ENCODE measurements at places on chromosomes 11 and 22.

GRCh38 chr11:86463120-86463519, 88.4 kb downstream of the CCDC81 start:
- H3K4me3 ChIP-seq = no peak overlapping the region
- peaks cover 10% of the 10 kb centered on the region for H3K4me1 ChIP-seq
- no peaks in the 10 kb centered on the region for H3K27me3 ChIP-seq
- H3K36me3 ChIP-seq = no peaks in the 10 kb centered on the region
- no peak overlapping the region for H3K27ac ChIP-seq

DNA sequence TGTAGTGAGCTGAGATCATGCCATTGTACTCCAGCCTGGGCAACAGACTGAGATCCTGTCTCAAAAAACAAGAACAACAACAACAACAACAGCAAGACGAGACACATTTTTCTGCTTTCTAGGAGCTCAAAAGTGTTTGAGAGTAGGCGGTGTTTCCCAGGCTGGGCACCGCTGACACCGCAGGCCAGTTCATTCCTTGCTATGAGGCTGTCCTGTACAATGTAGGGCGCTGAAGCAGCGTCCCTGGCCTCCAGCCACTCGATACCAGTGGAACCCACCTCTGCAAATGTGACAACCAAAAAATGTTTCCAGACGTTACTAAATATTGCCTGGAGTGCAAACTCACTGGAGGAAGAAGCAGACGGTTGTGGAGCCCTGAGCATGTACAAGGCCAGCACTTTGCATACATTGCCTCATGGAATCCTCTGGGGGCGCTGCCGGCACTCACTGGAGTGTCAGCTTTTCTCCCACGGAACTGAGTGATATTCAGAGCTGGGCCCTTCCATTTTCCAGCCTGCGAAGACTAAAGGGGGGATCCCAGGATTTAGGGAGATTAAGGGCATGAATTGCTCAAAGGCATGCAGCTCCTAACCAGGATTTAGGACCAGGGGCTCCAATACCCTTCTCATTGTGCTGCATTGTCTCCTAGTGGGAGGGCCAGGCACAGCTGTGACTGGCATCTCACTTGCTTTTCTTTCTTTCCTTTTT, 5.8 kb upstream of the MIEF1 start:
- H3K27ac ChIP-seq = no peak overlapping the region
- no peaks in the 10 kb centered on the region for H3K36me3 ChIP-seq
- H3K4me1 ChIP-seq = peaks cover 7% of the 10 kb centered on the region
- H3K27me3 ChIP-seq = no peaks in the 10 kb centered on the region
- peak; percentile 73 for DNase-seq

DNA sequence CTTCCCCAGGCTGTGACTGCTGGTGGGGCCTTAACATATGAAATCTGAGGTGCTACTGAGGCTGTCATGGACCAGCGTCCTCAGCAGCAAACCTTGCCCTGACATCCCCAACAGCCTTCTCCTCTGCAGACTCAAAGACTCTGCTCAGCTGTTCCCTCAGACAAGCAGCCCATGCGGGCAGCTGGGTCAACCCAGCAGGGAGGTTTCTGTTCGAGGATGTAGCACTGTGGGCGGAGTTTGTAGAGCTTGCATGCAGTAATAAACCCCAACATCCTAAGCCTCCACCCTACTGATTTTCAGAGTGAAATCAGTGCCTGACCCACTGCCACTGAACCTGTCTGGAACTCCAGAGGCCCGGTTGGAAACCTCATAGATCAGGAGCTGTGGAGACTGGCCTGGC, 88.8 kb upstream of the XKR3 start:
- H3K36me3 ChIP-seq = no peaks in the 10 kb centered on the region
- peaks cover 2% of the 10 kb centered on the region for H3K4me1 ChIP-seq
- no peak overlapping the region for H3K4me3 ChIP-seq
- H3K27me3 ChIP-seq = peaks cover 42% of the 10 kb centered on the region
- DNase-seq = no peak
- no peak overlapping the region for H3K27ac ChIP-seq

DNA sequence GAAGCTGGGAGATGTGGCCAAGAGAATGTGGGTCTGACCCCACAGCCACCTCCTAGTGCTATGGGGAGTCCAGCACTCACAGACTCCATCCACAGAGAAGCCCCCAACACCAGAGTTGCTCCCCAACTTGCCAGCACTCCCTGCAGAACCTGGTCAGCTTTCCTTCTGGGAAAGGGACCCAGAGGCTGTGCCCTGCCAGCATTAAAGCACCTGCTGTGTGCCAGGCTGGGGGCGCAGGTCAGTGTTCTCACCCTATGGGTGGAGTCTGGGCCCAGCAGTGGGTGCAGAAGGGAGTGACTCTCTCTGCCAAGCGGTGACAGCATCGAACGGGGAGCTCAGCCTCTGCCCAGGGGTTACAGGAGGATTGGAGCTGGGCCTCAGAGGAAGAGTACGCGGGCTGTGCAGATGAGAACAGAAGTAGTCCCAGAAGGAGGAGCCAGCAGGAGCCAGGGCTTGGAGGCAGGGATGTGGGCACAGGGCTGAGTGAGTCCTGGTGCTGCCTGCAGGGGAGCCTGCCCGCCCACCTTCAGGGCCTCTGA, 114.4 kb downstream of the MPPED1 start:
- no peak for DNase-seq
- no peak overlapping the region for H3K27ac ChIP-seq
- peaks cover 29% of the 10 kb centered on the region for H3K27me3 ChIP-seq
- H3K4me1 ChIP-seq = peaks cover 2% of the 10 kb centered on the region
- no peaks in the 10 kb centered on the region for H3K36me3 ChIP-seq

DNA sequence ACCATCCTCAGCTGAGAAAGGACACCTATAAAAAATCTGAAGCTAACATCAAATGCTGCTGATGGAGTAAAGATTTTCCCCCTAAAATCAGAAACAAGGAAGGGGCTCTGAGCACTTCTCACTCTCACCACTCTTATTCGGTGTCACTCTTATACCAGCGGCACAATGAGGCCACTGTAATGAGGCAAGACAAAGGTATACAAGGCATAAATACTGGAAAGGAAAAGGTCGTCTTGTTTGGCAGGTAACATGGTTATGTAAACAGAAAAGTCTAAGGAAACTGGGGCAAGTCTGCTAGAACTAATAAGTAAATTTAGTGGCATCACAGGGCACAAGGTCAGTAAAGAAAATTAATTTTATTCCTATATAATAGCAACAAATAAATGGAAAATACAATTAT, 8.1 kb upstream of the MOB2 start:
- H3K4me3 ChIP-seq = no peak overlapping the region
- no peaks in the 10 kb centered on the region for H3K27me3 ChIP-seq
- H3K36me3 ChIP-seq = peaks cover 14% of the 10 kb centered on the region
- H3K4me1 ChIP-seq = peaks cover 61% of the 10 kb centered on the region
- H3K27ac ChIP-seq = no peak overlapping the region
- DNase-seq = no peak

DNA sequence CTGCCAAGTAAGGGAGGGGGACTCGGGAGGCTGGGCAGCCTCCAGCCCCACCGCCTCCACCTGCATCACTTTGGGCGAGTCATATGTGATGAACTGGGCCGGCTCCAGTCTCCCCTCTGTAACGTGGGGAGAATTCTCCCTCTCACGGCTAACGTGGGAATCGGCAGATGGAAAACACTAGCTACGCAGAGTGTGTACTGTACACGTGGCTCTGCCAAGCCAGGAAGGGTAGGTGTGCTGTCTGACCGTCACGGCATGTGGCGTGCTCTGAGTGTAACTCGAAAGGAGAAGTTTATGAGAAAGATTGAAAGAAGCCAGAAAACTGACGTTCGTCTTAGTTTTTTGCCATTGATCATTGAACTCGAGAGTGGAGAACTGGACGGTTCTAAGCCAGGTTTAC, 13.7 kb downstream of the TRMU start:
- no peaks in the 10 kb centered on the region for H3K27me3 ChIP-seq
- no peak for DNase-seq
- H3K27ac ChIP-seq = no peak overlapping the region
- peaks cover 99% of the 10 kb centered on the region for H3K36me3 ChIP-seq

GRCh38 chr11:44226490-44226889, 83.4 kb downstream of the ALX4 start:
- H3K36me3 ChIP-seq = peaks cover 11% of the 10 kb centered on the region
- H3K4me1 ChIP-seq = peaks cover 19% of the 10 kb centered on the region
- H3K27ac ChIP-seq = no peak overlapping the region
- no peak overlapping the region for H3K4me3 ChIP-seq
- no peak for DNase-seq
- no peaks in the 10 kb centered on the region for H3K27me3 ChIP-seq

GRCh38 chr11:126519764-126520734, 164.6 kb downstream of the ST3GAL4 start:
- no peaks in the 10 kb centered on the region for H3K36me3 ChIP-seq
- no peak for DNase-seq
- no peak overlapping the region for H3K27ac ChIP-seq
- H3K4me1 ChIP-seq = no peaks in the 10 kb centered on the region
- H3K4me3 ChIP-seq = no peak overlapping the region
- H3K27me3 ChIP-seq = peaks cover 4% of the 10 kb centered on the region

- H3K27me3 ChIP-seq = no peaks in the 10 kb centered on the region
- H3K36me3 ChIP-seq = no peaks in the 10 kb centered on the region
- no peak overlapping the region for H3K4me3 ChIP-seq
- peak; percentile 25 for DNase-seq
- H3K27ac ChIP-seq = no peak overlapping the region
These were observed 430.4 kb downstream of the TBC1D22A start for GRCh38 chr22:47192651-47193437.

DNA sequence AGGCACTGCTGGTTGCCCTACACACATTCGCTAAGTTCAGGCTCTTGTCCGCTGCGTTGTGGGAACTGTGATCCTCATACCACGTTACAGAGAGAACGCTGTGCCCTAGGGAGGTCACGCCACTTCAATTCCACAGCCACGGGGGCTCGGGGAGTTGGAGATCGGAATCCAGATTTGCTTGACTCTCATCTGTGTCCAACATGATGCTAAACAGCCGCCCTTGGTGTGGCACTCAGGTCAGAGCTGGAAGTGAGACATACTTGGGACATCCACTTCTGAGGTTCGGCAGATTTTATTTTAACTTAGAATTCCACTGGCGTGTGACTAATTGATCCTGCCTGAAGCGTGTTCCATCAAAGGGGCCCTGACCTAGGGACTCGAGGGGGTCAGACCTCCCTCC, 41.7 kb downstream of the RIBC2 start:
- H3K36me3 ChIP-seq = no peaks in the 10 kb centered on the region
- no peak for DNase-seq
- no peaks in the 10 kb centered on the region for H3K4me1 ChIP-seq
- peaks cover 15% of the 10 kb centered on the region for H3K27me3 ChIP-seq
- H3K4me3 ChIP-seq = no peak overlapping the region

GRCh38 chr11:130209954-130210854, 50.6 kb downstream of the ST14 start:
- no peaks in the 10 kb centered on the region for H3K4me1 ChIP-seq
- H3K4me3 ChIP-seq = no peak overlapping the region
- H3K36me3 ChIP-seq = no peaks in the 10 kb centered on the region
- peaks cover 3% of the 10 kb centered on the region for H3K27me3 ChIP-seq
- no peak overlapping the region for H3K27ac ChIP-seq
- peak; percentile 9 for DNase-seq

DNA sequence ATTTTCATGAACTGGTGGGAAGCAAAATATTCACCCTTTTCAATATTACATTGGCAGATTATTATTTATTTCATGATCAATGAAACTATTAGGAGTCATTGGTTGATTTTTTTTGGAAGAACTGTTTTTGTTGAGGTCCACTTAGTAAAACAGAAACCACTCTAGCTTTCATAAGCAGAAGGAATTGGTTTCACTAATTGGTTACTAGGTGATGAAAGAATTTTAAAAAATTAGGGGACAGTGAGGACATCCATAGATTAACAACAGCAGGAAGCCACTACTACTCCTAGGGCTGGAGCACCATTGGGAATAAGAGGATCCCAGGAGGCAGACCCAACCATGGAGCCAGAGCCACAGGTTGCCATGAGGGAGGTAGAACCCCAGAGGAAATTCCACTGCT, 74.4 kb upstream of the KCNA4 start:
- H3K27me3 ChIP-seq = no peaks in the 10 kb centered on the region
- DNase-seq = no peak
- no peaks in the 10 kb centered on the region for H3K4me1 ChIP-seq
- H3K36me3 ChIP-seq = no peaks in the 10 kb centered on the region

- peak; percentile 66 for DNase-seq
- H3K27ac ChIP-seq = peak overlapping the region; percentile 88
- H3K36me3 ChIP-seq = peaks cover 93% of the 10 kb centered on the region
- H3K27me3 ChIP-seq = no peaks in the 10 kb centered on the region
- peaks cover 48% of the 10 kb centered on the region for H3K4me1 ChIP-seq
These were observed 78.9 kb downstream of the FLI1 start for GRCh38 chr11:128772814-128773213.

DNA sequence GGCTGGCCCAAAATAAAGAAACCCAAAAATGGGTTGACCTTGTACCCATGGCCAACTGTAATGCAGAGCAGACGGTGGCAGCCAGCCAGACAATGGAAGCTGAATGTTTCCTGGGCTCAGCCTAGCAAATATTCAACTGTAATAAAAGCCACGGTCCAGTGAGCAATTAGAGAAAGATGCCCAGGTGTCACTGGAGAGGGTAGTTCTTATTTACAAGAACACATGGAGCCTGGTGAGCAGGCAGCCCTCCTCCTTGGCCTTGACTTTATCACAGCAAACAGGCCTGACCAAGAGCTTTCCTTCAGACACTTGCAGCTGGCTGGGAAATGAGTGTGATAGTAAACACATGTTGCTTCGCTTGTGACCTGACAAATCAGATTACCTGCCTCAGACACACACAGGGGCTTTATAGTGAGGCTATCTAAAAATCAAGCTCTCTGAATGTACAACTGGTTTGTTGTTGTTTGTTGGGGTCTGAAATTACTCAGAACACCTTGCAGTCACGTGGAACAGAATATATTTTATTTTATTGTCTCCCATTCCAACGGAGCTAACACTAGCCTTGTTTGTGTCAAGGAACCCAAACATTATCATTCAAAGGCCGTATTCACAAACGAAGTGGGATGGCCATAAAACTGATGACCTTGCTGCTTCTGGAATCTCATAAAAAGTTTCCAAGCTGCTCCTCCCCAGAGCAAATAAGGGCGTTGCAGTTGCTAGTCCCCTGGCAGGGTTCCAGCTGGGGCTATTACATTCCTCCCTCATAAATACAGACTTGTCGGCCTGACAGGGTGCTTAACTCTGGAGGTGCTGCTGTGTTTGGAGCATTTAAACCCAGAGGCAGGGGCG, 161.1 kb downstream of the BBOX1 start:
- DNase-seq = no peak
- H3K4me1 ChIP-seq = no peaks in the 10 kb centered on the region
- no peak overlapping the region for H3K27ac ChIP-seq
- no peaks in the 10 kb centered on the region for H3K36me3 ChIP-seq
- peaks cover 4% of the 10 kb centered on the region for H3K27me3 ChIP-seq
- no peak overlapping the region for H3K4me3 ChIP-seq

DNA sequence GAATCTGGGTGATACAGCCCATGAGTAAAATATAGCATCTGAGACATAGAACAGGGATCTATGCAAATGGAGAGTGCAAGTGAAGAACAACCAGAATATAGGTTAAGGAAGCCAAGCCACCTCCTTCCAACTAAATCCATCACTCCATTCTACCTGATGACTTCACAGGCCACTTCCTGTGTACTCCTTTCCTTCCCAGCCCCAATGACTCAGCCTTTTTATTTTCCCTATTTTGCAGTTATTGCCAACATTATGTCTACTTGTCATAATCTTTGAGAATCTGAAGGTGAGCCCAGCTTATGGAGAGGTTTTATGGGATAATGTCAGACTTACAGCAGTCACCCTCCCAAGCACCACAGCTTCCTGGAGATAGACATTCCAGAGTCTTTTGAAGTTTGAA, 1.4 kb upstream of the OR52M1 start:
- H3K36me3 ChIP-seq = no peaks in the 10 kb centered on the region
- H3K4me1 ChIP-seq = no peaks in the 10 kb centered on the region
- peaks cover 18% of the 10 kb centered on the region for H3K27me3 ChIP-seq
- no peak overlapping the region for H3K4me3 ChIP-seq
- DNase-seq = no peak

GRCh38 chr11:76330651-76331050, 50.3 kb downstream of the THAP12 start:
- H3K27ac ChIP-seq = no peak overlapping the region
- H3K4me1 ChIP-seq = no peaks in the 10 kb centered on the region
- DNase-seq = no peak
- no peaks in the 10 kb centered on the region for H3K36me3 ChIP-seq
